ENCODE measurements at places on chromosomes 1 and 21. TPM values are rescaled to one million over a fixed set of nuclear protein-coding genes. Genes with fewer than 3 reads are reported as not detected.
A peak's percentile ranks its signal among the peaks of the same experiment; 100 is the strongest.

DNA sequence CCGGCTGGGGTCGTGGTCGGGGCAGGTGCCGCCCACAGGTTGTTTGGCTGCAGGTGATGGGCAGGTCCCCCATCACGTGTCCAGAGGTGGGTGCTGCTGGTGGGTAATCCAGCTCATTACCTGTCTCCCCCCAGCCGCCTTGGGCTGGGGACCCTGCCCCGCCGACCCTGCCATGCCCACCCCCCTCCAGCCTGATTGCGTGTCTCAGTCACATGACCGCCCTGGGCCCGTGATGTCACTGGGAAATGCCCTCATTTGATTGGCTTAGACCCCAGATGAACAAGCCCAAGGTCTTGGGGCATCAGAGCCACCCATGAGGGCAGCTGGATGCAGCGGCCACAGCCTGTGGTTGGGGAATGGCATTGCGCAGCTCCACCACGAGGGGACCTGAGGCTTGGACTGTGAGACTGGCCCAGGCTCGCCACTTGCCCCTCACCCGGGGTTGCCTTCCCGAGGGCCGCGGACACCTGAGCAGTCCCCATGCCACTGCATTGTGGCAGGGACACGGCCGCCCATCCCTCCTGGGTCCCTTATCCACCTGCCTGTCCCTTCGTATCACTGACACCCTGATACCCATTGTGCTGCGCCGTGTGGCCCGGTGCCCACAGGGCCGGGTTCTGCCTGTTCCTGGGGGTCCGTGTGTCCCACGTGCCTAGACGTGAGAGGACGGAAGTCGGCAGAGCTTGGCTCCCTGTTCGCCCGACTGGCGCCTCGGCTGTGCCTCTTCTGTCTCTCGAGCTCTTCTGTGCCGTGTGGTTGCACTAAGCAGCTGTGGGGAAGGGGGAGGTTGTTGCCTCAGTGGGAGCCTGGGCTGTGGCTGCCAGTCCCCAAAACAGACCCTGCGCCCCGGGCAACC is 68.0 kb downstream of the FAAP20 start:
- no peaks in the 10 kb centered on the region for H3K27me3 ChIP-seq
- peak overlapping the region; percentile 20 for H3K4me3 ChIP-seq
- H3K27ac ChIP-seq = peak overlapping the region; percentile 51

DNA sequence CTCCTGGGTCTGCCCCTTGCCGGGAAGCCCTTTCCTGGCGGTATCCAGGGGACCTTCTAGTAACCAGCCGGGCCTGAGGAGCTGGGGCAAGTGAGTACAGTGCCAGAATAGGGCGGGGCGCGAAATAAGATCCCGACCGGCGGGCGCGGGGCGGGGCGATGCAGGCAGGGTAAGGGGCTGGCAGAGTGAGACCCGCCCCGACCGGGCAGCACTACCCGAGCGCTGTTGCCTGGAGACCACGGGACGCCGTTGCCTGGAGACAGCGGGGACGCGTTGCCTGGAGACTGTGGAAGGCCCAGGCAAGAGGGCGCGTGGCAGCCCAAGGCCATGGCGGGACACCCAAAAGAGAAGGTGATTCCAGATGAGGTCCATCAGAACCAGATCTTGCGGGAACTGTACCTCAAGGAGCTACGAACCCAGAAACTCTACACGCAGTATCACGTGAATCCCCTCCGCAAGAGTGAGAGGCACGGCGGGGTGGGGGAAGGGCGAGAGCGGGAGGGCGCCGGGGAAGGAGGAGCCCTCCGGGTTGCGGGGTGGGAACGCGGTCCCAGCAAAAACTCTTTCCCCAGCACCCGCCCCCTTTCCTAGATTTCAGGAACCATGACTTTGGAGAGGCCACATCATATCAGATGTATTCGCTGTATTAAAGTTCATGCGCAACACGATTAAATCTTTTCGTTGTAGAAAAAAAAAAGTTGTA is 24.3 kb downstream of the EBNA1BP2 start:
- H3K27ac ChIP-seq = no peak overlapping the region
- no peaks in the 10 kb centered on the region for H3K4me1 ChIP-seq
- DNase-seq = no peak
- H3K4me3 ChIP-seq = no peak overlapping the region
- H3K27me3 ChIP-seq = peaks cover 14% of the 10 kb centered on the region

DNA sequence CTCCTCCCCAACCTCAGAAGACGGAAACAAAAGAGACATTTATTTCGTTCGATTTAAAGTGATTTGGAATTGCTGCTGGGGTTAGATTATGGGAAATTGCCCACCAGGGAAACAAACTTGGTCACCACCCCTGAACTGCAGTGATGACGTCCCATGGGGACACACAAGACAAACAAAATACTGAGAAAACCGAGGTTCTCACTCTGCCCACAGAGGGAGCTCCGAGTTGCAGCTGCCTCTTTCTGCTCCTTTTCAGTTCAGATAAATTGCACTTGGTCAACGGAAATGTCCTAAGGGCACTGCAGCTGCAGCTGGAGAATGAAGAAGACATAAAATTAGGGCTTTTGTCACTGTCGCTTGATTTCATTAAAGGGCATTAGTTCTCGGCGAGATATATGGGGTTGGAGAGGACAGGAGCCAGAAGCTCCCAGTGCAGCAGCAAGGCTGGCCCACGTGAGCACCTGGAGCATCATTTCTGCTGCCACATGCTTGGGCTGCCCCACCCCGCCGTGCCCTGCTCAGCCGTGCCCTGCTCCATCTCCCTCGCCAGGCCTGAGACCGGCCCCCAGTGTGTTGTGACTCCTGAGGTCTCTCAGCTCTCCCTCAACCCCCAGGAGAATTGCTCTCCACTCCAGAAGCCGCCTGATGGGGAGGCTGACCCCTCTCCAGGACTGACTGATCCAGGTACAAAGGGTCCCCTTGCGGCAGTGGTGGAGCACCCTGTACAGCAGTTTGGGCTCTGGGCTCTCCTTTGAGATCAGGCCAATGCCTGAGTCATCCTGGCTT is 231.7 kb upstream of the AJAP1 start:
- H3K27me3 ChIP-seq = no peaks in the 10 kb centered on the region
- H3K36me3 ChIP-seq = no peaks in the 10 kb centered on the region
- H3K4me3 ChIP-seq = no peak overlapping the region
- no peak for DNase-seq

GRCh38 chr1:58650141-58650540 is 49.7 kb downstream of the MYSM1 start:
- no peak for DNase-seq
- H3K36me3 ChIP-seq = no peaks in the 10 kb centered on the region
- H3K27me3 ChIP-seq = no peaks in the 10 kb centered on the region
- no peak overlapping the region for H3K4me3 ChIP-seq
- H3K4me1 ChIP-seq = no peaks in the 10 kb centered on the region

DNA sequence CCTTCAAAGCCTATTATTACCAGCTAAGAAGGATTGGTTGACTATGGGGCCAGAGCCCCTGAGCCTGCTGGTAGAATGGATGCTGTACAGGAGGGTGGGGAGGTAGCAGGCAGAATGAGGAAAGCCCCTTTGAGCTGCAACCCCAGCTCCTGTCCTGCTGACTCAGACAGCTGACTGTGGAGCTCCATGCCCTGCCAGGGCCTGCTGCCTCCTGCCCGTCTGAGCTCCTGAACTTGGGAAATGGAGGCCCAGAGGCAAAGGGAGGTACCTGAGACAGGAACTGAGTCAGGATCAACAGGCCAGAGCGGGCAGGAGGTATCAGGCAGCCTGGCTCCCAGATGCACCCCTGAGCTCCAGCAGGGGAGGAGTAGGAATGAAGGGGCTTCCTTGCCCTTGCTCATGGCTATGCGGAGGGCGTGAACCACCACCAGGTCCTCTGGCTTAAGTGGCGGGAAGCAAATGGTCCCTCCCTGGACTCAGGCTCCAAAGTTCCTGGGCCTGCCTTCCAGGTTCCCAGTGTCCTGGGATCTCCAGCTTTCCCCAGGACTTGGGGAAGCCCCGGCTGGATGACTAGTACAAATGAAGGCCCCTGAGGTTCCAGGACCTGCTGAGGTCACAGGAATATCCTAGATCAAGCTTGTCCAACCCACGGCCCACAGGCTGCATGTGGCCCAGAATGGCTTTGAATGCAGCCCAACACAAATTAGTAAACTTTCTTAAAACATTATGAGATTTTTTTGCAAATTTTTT is 3.9 kb upstream of the SFN start:
- H3K27ac ChIP-seq = no peak overlapping the region
- H3K4me1 ChIP-seq = peaks cover 6% of the 10 kb centered on the region
- no peak overlapping the region for H3K4me3 ChIP-seq
- H3K27me3 ChIP-seq = no peaks in the 10 kb centered on the region

- H3K4me3 ChIP-seq = no peak overlapping the region
- no peaks in the 10 kb centered on the region for H3K36me3 ChIP-seq
- no peak overlapping the region for H3K27ac ChIP-seq
- H3K4me1 ChIP-seq = peaks cover 7% of the 10 kb centered on the region
- DNase-seq = no peak
Measured at GRCh38 chr1:213066363-213066762, 15.3 kb downstream of the RPS6KC1 start.

DNA sequence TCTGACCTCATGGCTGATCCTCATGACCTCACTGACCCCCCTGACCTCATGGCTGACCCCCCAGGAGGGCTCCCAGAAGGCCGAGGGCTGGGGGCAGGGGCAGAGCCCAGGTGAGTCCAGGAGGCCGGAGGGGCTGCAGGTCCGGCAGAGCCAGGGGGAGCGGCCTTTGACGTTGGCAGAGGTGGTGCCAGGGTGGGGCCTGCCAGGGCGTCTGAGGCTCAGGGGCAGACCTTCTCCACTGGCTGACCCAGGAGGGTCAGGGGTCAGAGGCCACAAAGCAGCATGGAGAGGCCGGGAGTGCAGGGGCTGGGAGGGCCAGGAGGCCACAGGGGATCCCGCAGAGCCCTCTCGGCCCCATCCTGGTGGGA is 28.1 kb upstream of the TTLL10 start:
- no peaks in the 10 kb centered on the region for H3K36me3 ChIP-seq
- H3K27me3 ChIP-seq = no peaks in the 10 kb centered on the region

DNA sequence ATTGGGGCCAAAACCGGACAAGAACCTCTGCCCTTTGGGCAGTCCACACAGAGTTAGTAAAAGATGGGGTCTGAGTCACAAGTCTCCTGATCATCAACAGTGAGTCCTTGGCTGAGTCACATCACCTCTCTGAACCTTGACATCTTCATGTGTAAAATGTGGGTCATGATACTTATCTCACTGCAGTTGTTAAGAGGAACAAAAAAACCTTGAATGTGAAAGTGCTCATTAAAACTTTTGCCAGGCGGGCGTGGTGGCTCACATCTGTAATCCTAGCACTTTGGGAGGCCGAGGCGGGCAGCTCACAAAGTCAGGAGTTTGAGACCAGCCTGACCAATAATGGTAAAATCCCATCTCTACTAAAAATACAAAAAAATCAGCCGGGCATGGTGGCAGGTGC is 15.7 kb downstream of the S100A16 start:
- H3K4me1 ChIP-seq = peaks cover 4% of the 10 kb centered on the region
- H3K27me3 ChIP-seq = no peaks in the 10 kb centered on the region
- H3K27ac ChIP-seq = no peak overlapping the region
- no peaks in the 10 kb centered on the region for H3K36me3 ChIP-seq

- H3K4me3 ChIP-seq = no peak overlapping the region
- H3K36me3 ChIP-seq = no peaks in the 10 kb centered on the region
- H3K27me3 ChIP-seq = no peaks in the 10 kb centered on the region
- H3K27ac ChIP-seq = no peak overlapping the region
Measured at GRCh38 chr1:79633456-79633855, 626.9 kb upstream of the ADGRL4 start.

DNA sequence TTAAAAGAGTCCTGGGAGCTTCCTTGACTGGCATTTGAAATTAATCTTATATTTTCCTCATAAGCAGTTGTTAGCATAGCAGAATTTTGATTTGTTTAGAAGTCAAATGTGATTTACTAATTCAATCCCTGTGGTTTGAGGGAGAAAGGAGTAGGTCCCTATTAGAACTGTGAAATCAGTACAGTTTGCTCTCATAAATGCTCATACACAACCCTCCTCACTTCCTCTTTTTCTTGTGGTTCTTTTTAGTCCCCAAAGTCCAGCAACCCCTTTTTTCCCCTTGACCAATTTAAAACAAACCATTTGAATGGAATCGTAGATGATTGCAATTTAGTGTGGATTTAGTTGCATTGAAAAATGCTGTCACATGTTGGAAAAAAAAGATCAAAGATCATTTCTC is 9.2 kb upstream of the IFI44 start:
- no peak overlapping the region for H3K4me3 ChIP-seq
- no peak overlapping the region for H3K27ac ChIP-seq
- H3K4me1 ChIP-seq = peaks cover 7% of the 10 kb centered on the region
- no peak for DNase-seq

GRCh38 chr1:39575191-39576015 is 1.2 kb downstream of the PABPC4 start:
- peaks cover 26% of the 10 kb centered on the region for H3K4me1 ChIP-seq
- H3K27me3 ChIP-seq = no peaks in the 10 kb centered on the region
- H3K4me3 ChIP-seq = peak overlapping the region; percentile 68

DNA sequence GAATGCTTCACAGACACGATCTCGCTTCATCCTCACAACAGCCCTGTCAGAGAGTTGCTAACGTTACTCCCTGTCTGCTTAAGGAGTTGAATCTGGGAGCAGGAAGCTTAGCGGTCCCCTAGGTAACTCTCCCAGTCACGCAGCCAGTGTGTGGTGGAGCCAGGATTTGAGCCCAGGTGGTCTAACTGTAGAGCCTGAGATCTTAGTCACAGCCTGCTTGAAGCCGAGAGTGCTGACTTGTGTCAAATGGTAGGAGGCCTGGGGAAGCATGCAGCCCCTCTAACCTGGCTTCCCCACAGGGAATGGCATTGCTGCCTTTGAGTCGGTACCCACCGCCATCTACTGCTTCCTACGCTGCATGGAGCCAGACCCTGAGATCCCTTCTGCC is 4.1 kb downstream of the ADPRS start:
- no peaks in the 10 kb centered on the region for H3K27me3 ChIP-seq
- H3K27ac ChIP-seq = no peak overlapping the region
- no peak for DNase-seq
- no peaks in the 10 kb centered on the region for H3K36me3 ChIP-seq

DNA sequence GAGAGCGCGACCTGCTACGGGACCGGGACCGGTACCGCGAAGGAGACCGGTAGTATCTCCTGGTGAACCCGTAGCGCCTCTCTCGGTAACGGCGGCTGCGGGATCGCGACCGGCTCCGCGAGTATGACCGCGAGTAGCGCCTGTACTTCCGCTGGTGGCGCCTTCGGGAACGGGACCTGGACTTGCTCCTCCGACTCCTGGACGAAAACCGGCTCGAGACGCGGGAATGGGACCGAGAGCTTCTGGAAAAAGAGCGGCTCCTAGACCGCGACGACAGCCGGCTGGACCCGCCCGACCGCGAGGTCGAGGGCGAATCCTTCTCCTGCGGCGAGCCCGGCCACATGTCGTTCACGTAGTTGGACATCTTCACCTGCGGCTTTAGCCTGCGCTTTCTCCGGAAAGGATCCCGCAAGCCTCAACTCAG is 642 bp downstream of the RSRP1 start:
- no peak for DNase-seq
- peaks cover 35% of the 10 kb centered on the region for H3K36me3 ChIP-seq
- H3K27me3 ChIP-seq = no peaks in the 10 kb centered on the region
- H3K4me1 ChIP-seq = peaks cover 30% of the 10 kb centered on the region
- H3K27ac ChIP-seq = peak overlapping the region; percentile 98

The RGS16 gene
- 0.49 TPM for total RNA-seq

The PGLYRP3 gene
- not detected for total RNA-seq

The NPL gene
- total RNA-seq = 11.1 TPM

The PLA2G5 gene
- not detected for total RNA-seq

The ITGB2 gene
- 616 TPM for total RNA-seq

The CRNN gene
- total RNA-seq = not detected

The RNU1-4 gene
- 2,907 TPM for total RNA-seq

The PLA2G2C gene
- not detected for total RNA-seq

Measured in naive thymus-derived CD4-positive, alpha-beta T cell (primary cell).